ENCODE measurements at places on chromosomes 1 and 21.

- DNase-seq, result no peak
Observed at GRCh38 chr1:3607703-3608065, 3.6 kb downstream of the MEGF6 start.

GRCh38 chr1:58063095-58063494 is 483.4 kb downstream of the OMA1 start:
- no peak for DNase-seq

DNA sequence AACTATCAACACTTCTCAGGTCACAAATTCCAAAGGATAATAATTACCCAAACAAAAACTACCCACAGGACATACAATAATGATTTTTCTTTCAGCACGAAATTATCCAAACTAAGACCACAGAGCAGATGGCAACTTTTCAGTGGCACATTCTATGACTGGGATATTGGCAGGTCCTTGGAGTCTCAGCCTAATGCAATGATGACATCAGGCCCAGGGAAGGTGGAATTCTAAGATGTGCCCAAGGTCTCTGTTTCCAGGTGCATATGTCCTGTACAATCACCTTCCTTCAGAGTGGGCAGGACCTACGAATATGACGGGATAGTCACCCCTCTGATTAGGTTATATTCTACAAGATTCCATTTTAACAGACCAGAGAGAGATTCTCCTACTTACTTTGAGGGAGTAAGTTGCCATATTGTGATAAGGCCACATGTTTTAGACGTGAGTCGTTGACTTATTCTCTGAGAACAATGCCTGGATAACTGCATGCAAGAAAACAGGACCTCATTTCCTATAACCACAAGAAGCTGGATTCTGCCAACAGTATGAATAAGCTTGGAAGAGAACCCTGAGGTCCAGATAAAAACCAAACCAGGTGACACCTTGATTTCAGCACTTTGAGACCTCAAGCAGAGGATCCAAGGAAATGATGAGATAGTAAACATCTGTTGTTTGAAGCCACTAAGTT is 69.9 kb downstream of the ZC3H11B start:
- no peak for DNase-seq

DNA sequence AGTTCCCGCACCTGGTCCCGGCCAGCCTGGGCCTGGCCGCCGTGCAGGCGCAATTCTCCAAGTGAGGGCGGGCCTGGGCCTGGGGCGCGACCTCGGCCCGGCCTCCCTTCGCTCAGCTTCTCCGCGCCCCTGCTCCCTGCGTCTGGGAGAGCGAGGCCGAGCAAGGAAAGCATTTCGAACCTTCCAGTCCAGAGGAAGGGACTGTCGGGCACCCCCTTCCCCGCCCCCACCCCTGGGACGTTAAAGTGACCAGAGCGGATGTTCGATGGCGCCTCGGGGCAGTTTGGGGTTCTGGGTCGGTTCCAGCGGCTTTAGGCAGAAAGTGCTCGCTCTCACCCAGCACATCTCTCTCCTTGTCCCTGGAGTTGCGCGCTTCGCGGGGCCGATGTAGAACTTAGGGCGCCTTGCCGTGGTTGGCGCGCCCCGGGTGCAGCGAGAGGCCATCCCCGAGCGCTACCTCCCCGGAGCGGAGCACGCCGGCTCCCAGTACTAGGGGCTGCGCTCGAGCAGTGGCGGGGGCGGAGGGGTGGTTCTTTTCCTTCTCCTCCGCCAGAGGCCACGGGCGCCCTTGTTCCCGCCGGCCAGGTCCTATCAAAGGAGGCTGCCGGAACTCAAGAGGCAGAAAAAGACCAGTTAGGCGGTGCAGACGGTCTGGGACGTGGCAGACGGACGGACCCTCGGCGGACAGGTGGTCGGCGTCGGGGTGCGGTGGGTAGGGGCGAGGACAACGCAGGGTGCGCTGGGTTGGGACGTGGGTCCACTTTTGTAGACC is 1.2 kb downstream of the OLIG1 start:
- no peak for DNase-seq

DNA sequence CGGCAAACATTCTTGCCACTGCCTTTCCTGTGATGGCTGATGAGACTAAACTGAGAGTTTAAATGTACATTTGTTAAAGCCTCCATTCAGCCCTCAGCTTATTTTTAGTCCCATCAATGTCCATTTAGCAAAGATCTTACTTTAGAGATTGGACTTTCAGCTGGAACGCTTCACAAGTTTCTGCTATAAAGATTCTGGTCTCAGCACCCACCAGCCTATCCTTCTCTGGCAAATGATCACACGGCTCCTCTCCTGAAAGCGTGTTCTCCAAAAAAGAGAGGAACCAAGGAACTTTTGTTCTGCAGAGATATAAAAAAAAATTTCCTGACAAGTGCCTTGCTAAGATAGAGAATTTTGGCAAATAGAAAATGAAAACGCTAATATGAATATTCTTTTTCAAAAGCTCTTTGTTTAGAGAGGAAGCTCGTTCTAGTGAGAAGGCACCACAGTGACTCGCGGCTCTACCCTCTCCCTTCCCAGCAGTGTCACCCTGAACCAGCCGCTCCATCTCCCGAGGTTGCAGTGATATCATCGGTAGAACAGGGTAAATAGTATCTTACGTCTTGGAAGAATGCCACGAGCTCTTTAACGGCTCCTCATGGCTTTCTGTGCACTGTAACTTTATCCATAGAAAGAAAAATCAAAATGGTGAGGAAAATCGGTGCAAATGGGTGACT is 200.2 kb downstream of the APP start:
- no peak for DNase-seq

DNA sequence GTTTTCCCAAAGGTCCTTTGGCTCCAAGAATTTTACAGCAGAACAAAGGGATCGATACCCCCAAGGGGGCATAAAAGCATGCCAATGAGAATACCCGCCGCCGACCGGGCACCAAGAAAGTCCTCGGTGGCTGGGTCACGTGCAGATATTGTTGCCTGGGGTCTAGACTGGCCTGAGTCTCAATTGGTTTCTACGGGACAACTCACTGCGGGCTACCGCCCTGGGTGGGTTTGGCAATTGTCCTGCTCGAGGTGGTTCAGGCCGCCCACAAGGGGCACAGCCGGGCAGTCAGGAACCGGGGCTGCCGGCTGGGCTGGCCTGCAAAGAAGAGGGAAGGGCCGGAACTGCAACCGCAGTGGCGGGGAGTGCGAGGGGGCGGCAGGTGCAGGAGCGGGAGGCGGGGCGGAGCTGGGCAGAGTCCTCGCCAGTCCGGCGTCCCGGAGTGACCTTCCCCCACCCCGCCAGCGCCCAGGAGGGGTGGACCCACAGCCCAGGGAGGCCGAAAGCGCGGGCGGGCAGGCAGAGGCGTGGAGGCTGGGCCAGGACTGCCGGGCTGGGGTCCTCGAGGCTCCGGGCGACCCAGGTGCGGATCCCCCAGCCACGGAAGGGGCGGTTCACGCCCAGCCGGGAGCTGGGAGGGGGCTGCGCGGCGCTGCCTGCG is 926 bp upstream of the ATP1B1 start:
- peak; percentile 47 for DNase-seq

GRCh38 chr1:11671544-11672286 is 7.7 kb downstream of the FBXO6 start:
- DNase-seq, result no peak

DNA sequence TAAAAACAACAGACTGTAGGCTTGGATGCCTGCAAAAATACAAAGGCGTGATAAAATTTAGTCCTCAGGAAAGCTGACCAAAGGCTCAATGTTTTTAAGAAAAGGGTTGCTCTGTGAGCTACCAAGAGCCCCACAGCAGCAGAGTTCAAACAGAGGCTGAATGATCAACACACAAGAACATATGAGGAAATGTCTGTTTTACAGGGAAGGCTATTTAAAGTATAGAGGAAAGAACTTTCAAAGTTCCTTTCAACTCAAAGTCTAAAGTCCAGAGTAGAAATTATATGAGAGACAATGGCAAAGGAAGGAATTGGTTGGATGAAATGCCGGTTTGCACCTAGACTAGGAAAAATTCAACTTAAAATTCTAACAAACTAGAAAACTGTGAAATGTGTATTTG is 8.6 kb downstream of the CLSTN1 start:
- DNase-seq, result no peak

GRCh38 chr1:82894635-82895034 is 1093.9 kb downstream of the ADGRL2 start:
- DNase-seq, result peak; percentile 92

GRCh38 chr1:76950306-76950705 is 83.0 kb downstream of the ST6GALNAC5 start:
- DNase-seq, result no peak

GRCh38 chr1:43655953-43656352 is 6.0 kb downstream of the KDM4A start:
- DNase-seq, result no peak

DNA sequence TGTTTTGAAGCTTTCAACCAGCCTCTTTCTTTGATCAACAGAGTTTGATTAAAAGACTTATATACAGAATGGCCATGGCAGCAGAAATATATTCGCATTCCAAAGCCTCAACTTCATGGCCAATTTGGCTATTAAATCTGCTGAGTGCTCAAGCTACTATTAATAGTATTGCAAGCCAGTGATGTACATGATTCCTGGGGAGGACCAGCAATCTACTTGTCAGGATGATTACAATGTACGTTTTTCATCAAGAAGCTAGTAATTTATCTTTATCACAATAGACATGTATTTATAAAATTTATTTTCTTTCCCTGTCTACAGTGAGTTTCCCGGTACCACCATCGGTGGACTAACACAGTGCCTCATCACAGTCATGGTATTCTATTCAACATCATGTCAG is 515.5 kb downstream of the AMY1C start:
- no peak for DNase-seq

DNA sequence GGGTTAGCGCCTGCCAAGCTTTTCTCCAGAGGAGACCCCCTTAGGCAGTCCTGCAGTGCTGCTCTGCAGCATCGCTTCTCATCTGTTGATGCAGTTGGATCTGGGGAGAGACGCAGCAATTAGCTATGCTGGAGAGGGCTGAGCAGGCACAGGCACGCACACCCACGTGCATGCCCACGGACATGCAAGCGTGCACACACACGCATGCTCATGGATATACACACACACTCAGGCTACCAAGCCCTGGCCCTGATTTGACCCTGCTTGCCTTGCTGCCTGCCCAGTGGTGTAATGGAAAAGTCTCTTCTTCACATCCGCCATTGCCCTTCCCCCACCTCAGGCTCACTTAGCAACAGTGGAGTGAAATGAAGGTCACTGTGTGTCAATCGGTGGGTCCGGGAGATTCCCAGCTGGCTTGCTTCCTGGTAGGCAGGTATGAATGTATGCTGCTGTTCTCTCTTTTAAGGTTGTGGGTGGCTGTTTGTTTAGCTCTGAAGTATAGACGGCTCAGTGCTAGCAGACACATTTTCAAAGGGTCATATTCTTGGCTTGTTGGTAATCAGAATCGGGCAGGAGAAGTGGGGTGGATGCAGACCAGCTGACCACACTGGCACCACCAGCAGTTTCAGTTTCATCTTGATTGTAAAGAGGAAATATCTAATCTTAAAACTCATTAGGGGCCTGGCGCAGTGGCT is 9.5 kb downstream of the ATP1B1 start:
- no peak for DNase-seq

Measured in G401 (cell line).